ENCODE measurements at places on chromosomes 11 and 22.

DNA sequence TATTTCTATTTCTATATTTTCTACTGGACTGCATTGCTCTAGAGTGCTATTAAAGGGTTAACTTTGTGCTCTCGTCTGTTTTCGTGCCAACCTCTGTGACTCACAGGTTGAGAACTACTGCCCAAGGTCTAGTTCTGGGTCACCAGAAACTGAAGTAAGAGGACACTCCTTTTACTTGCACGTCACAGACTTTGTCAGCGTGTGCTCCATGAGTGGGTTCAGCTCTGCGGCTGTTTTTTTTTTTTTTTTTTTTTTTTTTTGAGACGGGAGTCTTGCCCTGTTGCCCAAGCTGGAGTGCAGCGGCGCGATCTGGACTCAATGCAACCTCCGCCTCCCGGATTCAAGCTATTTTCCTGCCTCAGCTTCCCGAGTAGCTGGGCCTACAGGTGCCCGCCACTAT lies 49.8 kb downstream of the CLMP start:
- no peak for DNase-seq

- DNase-seq: no peak
Measured at GRCh38 chr11:1912289-1912878, 7.1 kb upstream of the TNNT3 start.

DNA sequence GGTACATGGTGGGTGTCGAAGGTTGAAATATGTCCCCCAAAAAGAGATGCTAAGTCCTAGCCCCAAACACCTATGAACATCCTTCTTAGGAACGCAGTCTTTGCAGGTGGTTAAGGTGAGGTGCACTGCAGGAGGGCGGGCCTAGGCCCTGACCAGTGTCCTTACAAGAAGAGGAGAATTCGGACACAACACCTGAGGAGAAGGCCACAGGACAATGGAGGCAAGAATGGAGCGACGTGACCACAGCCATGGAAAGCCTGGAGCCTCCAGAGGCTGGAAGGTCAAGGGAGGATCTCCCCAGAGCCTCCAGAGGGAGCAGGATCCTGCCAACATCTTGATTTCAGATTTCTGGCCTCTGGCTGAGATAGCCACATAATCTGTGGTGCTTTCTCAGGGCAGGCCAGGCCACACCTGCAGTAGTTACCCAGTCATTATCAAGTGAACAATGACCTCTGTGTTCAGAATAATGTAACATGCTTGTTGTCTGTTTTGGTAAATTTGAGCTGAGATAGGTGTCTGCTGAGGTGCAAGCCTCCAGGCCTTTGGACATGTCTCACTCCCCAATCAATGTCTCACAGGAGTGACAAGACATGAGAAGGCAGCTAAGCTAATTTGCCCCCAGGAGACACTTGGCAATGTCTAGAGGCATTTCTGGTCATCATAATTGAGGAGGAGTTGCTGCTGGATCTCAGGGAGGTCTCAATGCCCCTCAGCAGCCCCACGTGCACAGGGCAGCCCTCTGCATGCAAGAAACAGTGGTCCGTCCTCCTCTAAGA lies 498.9 kb downstream of the BRD1 start:
- no peak for DNase-seq

GRCh38 chr22:36806835-36807234 lies 10.0 kb downstream of the PVALB start:
- DNase-seq: no peak

- DNase-seq: peak; percentile 55
Measured at GRCh38 chr11:66987158-66987620, 12.1 kb downstream of the C11orf86 start.

- DNase-seq: no peak
Measured at GRCh38 chr11:34624069-34624468, 3.2 kb downstream of the EHF start.
